ENCODE measurements at places on chromosomes 1 and 21. TPM values are rescaled to one million over a fixed set of nuclear protein-coding genes. Genes with fewer than 3 reads are reported as not detected.
A peak's percentile ranks its signal among the peaks of the same experiment; 100 is the strongest.

GRCh38 chr21:45354970-45355369, 50.0 kb upstream of the COL18A1 start:
- no peak for DNase-seq

GRCh38 chr1:244353551-244354091, 98.1 kb downstream of the ADSS2 start:
- peak; percentile 94 for DNase-seq

Gene RGS1
- total RNA-seq, result not detected

- DNase-seq, result peak; percentile 95
These were observed at the start of gene KLHL12 for GRCh38 chr1:202926581-202927491. Gene KLHL12 (minus strand): TSS chr1:202927234. CDS start chr1:202925162, 2,072 bp downstream.

DNA sequence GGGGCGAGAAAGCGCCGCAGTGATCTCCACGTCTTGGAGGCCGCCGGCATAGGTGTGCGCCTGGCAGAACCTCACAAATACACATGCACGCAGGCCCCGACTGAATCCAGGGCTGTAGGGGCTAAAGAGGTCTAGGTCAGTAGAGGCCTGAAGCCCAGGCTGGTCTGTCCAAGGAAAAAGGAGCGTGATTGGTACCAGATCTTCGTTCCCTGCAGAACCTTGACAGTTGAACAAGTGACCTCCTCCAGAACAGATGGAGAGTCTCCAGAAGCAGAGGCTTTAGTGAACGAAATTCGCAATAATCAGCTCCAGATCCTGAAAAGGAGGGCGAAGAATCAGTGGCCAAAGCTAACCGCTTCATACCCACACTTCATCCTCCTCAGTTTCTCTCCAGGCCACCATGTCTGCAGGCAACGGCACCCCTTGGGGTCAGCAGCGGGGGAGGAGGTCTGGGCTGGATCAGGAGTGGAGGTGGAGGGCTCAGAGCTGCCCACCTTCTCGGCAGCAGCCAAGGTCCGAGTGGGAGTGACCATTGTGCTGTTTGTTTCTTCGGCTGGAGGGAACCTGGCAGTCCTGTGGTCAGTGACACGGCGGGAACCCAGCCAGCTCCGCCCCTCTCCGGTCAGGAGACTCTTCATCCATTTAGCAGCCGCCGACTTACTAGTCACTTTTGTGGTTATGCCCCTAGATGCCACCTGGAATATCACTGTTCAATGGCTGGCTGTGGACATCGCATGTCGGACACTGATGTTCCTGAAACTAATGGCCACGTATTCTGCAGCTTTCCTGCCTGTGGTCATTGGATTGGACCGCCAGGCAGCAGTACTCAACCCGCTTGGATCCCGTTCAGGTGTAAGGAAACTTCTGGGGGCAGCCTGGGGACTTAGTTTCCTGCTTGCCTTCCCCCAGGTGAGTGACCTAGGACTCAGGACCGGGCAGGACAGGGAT, 749 bp upstream of the PEX11B start:
- peak; percentile 84 for DNase-seq
